Gastrocnemius medialis (tissue), 4 donors: ENCODE measurements at places on chromosomes 6 and 20. TPM values are rescaled to one million over a fixed set of nuclear protein-coding genes. Genes with fewer than 3 reads are reported as not detected.
A peak's percentile ranks its signal among the peaks of the same experiment; 100 is the strongest.

CLVS2 gene
- 0.88 TPM for total RNA-seq

RPS10 gene
- total RNA-seq: 1,471 TPM

LY6G5C gene
- not detected for total RNA-seq

CALHM4 gene
- not detected for total RNA-seq

C6orf163 gene
- total RNA-seq: not detected

C6orf52 gene
- total RNA-seq: not detected

LTA gene
- not detected for total RNA-seq

GNAS-AS1 gene
- not detected for total RNA-seq

- H3K27me3 ChIP-seq: no peaks in the 10 kb centered on the region
- H3K36me3 ChIP-seq: no peaks in the 10 kb centered on the region
- no peak for DNase-seq
- no peaks in the 10 kb centered on the region for H3K4me1 ChIP-seq
- H3K4me3 ChIP-seq: no peak overlapping the region
Measured at GRCh38 chr6:21147995-21148394, 445.6 kb upstream of the SOX4 start.

DNA sequence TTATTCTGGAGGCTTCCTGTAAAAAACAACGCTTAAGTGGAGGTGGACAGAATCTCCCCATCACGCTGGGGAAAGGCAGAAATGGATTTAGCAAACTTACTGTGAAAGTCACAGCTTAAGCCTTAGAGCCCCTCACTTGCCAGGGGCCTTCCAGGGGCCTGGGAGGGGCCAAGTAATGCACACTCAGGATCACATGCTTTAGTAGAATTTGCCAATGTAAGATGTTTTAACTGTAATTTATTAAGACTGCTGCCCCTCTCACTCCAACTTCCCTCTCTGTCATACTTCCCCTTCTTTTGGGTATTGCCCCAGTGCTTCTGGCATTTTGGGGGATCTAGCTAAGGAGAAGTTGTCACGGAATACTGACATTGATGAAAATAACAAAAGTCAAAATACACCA, 12.6 kb upstream of the ADA start:
- H3K27ac ChIP-seq: no peak overlapping the region
- no peak overlapping the region for H3K4me3 ChIP-seq
- H3K27me3 ChIP-seq: peaks cover 4% of the 10 kb centered on the region
- no peak for DNase-seq
- H3K4me1 ChIP-seq: no peaks in the 10 kb centered on the region
- no peaks in the 10 kb centered on the region for H3K36me3 ChIP-seq

DNA sequence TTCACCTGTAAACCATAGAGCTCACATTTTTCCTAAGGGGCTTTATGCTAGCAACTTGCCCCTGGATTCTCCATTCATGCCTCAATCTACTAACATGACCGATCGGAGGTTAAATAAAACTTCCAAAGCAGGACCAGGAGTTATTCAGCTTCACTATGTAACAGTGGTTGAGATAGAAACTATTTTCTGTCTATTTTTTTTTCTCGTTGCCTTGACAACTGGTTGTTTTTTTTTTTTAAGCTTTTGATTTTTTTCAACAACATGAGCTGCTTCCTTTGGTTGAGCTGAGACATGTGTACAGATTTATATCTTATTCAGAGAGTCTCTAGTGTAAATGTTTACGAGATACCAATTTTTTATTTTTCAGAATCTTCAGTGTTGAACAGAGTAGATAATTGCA, 85.7 kb downstream of the SHLD1 start:
- no peak overlapping the region for H3K4me3 ChIP-seq
- no peak overlapping the region for H3K27ac ChIP-seq
- DNase-seq: no peak
- no peaks in the 10 kb centered on the region for H3K27me3 ChIP-seq
- peaks cover 20% of the 10 kb centered on the region for H3K4me1 ChIP-seq

DNA sequence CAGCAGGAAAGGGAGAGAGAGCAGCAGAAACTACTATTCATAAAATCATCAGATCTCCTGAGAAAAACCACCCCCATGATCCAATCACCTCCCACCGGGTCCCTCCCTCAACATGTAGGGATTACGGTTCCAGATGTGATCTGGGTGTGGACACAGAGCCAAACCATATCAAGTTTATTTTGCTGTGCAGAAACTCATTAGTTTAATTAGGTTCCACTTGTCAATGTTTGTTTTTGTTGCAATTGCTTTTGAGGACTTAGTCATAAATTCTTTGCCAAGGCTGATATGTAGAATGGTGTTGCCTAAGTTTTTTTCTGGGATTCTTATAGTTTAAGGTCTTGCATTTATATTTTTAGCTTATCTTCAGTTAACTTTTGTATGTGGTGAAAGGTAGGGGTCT, 422.0 kb upstream of the HS3ST5 start:
- no peak overlapping the region for H3K4me3 ChIP-seq
- no peaks in the 10 kb centered on the region for H3K36me3 ChIP-seq
- no peak for DNase-seq
- no peak overlapping the region for H3K27ac ChIP-seq

- H3K36me3 ChIP-seq: no peaks in the 10 kb centered on the region
- H3K4me3 ChIP-seq: no peak overlapping the region
- DNase-seq: no peak
- no peaks in the 10 kb centered on the region for H3K27me3 ChIP-seq
- no peaks in the 10 kb centered on the region for H3K4me1 ChIP-seq
Measured at GRCh38 chr6:39144481-39145173, 29.6 kb upstream of the SAYSD1 start.

- no peaks in the 10 kb centered on the region for H3K36me3 ChIP-seq
- peaks cover 3% of the 10 kb centered on the region for H3K4me1 ChIP-seq
- no peak for DNase-seq
- no peak overlapping the region for H3K27ac ChIP-seq
Measured at GRCh38 chr6:113047932-113048331, 700.8 kb downstream of the RFPL4B start.

GRCh38 chr20:50991076-50991475, 31.8 kb downstream of the KCNG1 start:
- H3K27me3 ChIP-seq: peaks cover 9% of the 10 kb centered on the region
- no peak for DNase-seq
- H3K4me1 ChIP-seq: no peaks in the 10 kb centered on the region
- H3K27ac ChIP-seq: no peak overlapping the region

- H3K27me3 ChIP-seq: no peaks in the 10 kb centered on the region
- DNase-seq: no peak
- no peaks in the 10 kb centered on the region for H3K4me1 ChIP-seq
- H3K36me3 ChIP-seq: no peaks in the 10 kb centered on the region
- H3K4me3 ChIP-seq: no peak overlapping the region
- no peak overlapping the region for H3K27ac ChIP-seq
Measured at GRCh38 chr6:124757560-124757959, 204.7 kb upstream of the RNF217 start.

GRCh38 chr6:133467231-133467981, 226.2 kb downstream of the EYA4 start:
- no peak for DNase-seq
- H3K27ac ChIP-seq: no peak overlapping the region
- H3K36me3 ChIP-seq: no peaks in the 10 kb centered on the region
- no peak overlapping the region for H3K4me3 ChIP-seq

GRCh38 chr6:128558924-128559323, 38.5 kb upstream of the PTPRK start:
- no peak overlapping the region for H3K27ac ChIP-seq
- no peaks in the 10 kb centered on the region for H3K27me3 ChIP-seq
- no peaks in the 10 kb centered on the region for H3K36me3 ChIP-seq
- DNase-seq: no peak
- no peaks in the 10 kb centered on the region for H3K4me1 ChIP-seq

DNA sequence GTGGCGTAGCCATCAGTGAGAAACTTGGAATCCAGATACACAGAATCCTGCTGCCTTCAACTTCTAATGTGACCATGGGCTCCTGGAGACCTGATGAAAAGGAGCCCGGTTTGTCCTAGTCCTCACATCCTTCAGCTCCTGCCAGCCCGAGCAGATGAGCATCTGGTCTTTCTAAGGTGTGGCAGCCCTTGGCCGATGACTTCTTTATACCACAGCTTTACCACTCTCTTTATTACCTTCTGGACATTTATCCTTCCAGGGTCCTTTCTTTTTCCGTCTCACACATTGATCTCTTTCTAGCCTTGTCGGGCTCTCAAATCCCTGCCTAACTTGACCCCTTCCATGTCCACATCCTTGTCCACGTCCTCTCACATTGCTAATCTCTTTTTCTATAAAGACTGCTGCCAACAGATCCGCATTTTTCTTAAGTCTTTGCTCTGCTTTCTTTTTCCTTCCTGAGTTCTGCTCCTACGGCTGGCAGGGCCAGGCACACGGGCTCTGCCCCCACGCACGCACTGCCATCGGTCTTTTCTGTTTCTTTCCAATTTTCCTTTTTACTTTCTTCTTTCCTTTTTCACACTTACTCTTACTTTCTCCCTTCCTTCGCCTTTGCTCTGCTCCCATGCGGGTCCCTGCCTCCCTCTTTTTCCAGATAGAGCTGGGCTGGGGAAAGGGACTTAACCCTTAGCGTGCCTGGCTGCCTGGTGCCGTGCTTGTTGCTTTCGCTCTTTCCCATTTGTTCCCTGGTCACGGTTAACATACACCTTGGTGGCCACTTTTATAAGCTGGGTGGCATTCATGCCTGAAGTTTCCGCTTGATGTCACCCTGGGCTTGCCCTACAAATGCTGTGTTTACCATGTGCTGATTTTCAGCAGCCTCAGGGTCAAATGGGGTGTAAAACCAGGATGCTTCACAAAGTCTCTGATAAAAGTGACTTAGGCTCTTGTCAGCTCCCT, 9.4 kb upstream of the GMPR start:
- no peaks in the 10 kb centered on the region for H3K27me3 ChIP-seq
- H3K4me3 ChIP-seq: peak overlapping the region; percentile 37
- H3K4me1 ChIP-seq: peaks cover 8% of the 10 kb centered on the region

DNA sequence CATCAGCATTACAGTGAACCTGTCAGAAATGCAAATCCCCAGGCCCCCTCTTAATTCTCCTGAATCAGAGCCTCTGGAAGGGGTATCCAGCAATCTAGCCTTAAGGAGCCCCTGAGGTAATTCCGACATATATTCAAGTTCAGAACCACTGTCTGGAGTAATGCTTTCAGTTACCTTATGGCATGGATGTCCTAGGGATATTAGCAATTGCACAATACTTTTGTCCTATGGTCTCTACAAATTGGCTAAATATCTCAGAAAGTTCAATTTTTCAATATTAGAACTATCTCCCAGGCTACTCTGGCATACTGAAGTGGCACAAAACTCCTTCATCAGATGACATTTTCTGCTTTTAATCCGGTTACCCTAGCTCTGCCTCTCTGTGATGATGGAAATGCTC, 6.4 kb downstream of the NSFL1C start:
- no peak overlapping the region for H3K4me3 ChIP-seq
- no peak overlapping the region for H3K27ac ChIP-seq
- H3K36me3 ChIP-seq: peaks cover 5% of the 10 kb centered on the region
- H3K27me3 ChIP-seq: no peaks in the 10 kb centered on the region
- no peak for DNase-seq

DNA sequence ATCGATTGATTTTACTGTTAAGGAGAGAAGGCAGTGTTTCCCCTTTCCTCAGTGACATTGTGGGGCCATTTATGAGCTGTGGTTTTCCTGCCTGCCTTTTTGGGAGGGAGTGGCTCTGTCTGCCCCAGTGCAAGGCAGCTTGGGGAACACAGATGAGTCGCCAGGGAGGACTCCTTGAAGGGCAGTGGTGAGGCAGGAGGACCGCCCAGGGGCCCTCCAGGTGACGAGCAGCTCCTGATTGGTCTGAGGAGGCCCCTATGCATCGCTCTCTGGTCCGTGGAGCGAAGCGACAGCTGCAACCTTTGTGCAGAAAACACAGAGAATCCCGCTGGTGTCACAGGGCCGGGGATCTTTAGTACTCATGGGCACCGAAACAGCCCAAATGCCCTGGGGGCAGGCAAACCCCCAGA, 100.3 kb downstream of the TMEM242 start:
- H3K4me3 ChIP-seq: no peak overlapping the region
- H3K27me3 ChIP-seq: no peaks in the 10 kb centered on the region
- peaks cover 25% of the 10 kb centered on the region for H3K4me1 ChIP-seq
- H3K36me3 ChIP-seq: no peaks in the 10 kb centered on the region
- no peak for DNase-seq
- H3K27ac ChIP-seq: no peak overlapping the region

GRCh38 chr6:95228636-95229035, 348.7 kb upstream of the MANEA start:
- no peaks in the 10 kb centered on the region for H3K27me3 ChIP-seq
- H3K4me3 ChIP-seq: no peak overlapping the region
- H3K36me3 ChIP-seq: no peaks in the 10 kb centered on the region

- no peaks in the 10 kb centered on the region for H3K36me3 ChIP-seq
- no peak overlapping the region for H3K27ac ChIP-seq
- H3K4me3 ChIP-seq: no peak overlapping the region
- no peaks in the 10 kb centered on the region for H3K27me3 ChIP-seq
Measured at GRCh38 chr6:56230976-56231566, 16.3 kb downstream of the COL21A1 start.
